Central memory CD8-positive, alpha-beta T cell (primary cell): ENCODE measurements at places on chromosomes 7 and 10.
A peak's percentile ranks its signal among the peaks of the same experiment; 100 is the strongest.

GRCh38 chr10:24255115-24255880, 46.4 kb downstream of the KIAA1217 start:
- H3K4me3 ChIP-seq, result no peak overlapping the region
- no peak for DNase-seq
- H3K27me3 ChIP-seq, result no peaks in the 10 kb centered on the region
- H3K36me3 ChIP-seq, result no peaks in the 10 kb centered on the region

DNA sequence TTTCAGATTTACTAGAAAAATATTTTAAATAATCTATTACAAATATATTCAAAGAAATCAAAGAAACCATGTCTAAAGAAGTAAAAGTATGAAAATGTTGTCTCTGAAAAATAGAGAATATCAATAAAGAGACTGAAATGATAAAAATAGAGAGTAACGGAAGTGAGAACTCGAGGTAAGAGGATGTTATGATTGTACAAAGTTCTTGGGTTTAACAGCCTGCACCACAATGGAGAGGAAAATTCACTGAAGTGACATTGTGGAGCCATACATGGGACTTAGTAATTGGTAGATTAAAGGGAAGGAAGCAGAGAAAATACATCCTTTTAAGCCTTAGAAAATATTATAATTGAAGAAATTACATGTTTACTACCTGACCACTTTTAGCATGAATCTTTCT, 77.9 kb downstream of the THSD7A start:
- no peak overlapping the region for H3K4me3 ChIP-seq
- H3K27me3 ChIP-seq, result no peaks in the 10 kb centered on the region
- no peaks in the 10 kb centered on the region for H3K4me1 ChIP-seq
- DNase-seq, result no peak
- H3K27ac ChIP-seq, result no peak overlapping the region
- H3K36me3 ChIP-seq, result no peaks in the 10 kb centered on the region

DNA sequence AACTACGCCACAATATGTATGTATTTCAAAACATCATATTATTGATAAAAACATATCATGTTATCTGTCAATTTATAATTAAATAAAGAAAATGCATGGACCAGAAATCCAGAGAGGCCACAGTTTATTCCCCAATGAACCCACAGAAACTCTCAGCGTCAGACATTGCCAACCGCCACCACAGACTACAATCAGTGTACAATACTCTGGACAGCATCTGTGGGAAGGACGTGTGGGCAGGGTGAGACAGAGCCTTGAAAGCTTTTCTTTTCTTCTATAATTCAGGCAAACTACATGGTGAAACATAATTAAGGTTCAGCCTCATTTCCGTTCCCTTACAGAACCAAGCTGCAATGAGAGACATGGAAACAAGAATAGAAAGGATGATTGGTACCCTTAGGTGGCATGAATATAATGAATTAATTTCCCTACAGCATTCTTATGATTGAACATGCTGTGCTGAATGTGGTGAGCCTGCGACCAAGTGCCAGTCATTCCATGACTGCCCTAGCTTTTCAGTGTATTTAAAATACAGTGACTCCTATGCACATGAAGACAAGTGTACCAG, 909.3 kb downstream of the SORCS1 start:
- no peak overlapping the region for H3K27ac ChIP-seq
- H3K27me3 ChIP-seq, result no peaks in the 10 kb centered on the region
- no peak overlapping the region for H3K4me3 ChIP-seq

- H3K4me3 ChIP-seq, result no peak overlapping the region
- no peak overlapping the region for H3K27ac ChIP-seq
- peaks cover 12% of the 10 kb centered on the region for H3K4me1 ChIP-seq
Observed at GRCh38 chr10:114485696-114486400, 81.5 kb upstream of the AFAP1L2 start.

DNA sequence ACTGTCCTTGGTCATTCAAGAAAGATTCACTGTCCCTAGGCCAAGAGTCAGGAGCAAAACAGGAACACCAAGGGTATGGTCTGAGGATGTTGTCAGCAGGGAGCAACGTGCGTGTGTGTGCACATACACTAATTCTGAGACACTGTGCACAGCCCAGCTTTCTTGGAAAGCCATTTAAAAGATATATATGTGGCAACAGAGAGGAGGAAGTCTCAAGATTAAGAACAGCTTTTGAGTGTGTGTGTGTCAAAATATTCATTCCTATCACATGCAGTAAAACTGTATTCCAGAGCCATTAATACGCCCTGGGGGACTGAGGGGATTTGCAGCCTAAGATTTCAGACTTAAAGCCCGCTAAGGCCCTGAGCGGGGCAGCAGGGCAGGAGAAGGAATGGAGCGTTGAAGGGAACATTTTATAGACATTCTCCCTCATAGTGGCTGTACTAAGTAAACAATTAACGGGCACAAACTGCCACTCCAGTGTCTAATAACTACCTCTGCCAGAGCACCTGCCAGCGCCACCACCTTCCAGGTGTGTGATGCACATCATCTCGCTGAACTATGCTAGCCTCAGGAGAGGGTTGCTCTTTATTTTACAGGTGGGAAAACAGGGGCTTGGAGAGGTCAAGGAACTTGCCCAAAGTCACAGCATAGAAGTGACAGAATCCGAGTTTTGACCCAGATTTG, 2.0 kb downstream of the NOD1 start:
- peak overlapping the region; percentile 30 for H3K4me3 ChIP-seq
- H3K27me3 ChIP-seq, result no peaks in the 10 kb centered on the region
- H3K4me1 ChIP-seq, result peaks cover 51% of the 10 kb centered on the region
- peaks cover 5% of the 10 kb centered on the region for H3K36me3 ChIP-seq

- no peaks in the 10 kb centered on the region for H3K27me3 ChIP-seq
- peak overlapping the region; percentile 95 for H3K4me3 ChIP-seq
Observed at GRCh38 chr10:133307776-133308420, 774 bp downstream of the TUBGCP2 start.

- no peak overlapping the region for H3K27ac ChIP-seq
- peaks cover 13% of the 10 kb centered on the region for H3K36me3 ChIP-seq
- peaks cover 50% of the 10 kb centered on the region for H3K4me1 ChIP-seq
- no peak overlapping the region for H3K4me3 ChIP-seq
- H3K27me3 ChIP-seq, result no peaks in the 10 kb centered on the region
Observed at GRCh38 chr7:66586181-66586580, 42.5 kb upstream of the KCTD7 start.

DNA sequence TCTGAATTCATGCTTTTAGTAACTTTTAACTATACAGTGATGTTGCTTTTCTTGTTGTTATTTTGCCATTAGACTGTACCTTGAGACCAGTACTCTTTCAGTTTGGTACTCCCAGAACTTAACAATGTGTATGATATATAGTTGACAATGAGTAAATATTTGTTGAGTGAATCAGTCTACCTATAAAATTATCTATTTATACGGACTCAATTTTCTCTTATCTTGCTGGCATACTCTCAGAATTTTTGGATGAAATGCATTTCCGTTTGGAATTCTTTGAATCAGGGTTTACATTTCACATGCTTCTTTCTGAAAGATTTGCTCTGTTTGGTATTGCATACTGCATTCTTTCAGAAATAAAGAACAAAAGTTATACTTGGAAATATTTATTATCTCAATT, 47.8 kb upstream of the LRRC17 start:
- no peaks in the 10 kb centered on the region for H3K36me3 ChIP-seq
- H3K27ac ChIP-seq, result no peak overlapping the region
- DNase-seq, result no peak
- H3K27me3 ChIP-seq, result no peaks in the 10 kb centered on the region
- H3K4me3 ChIP-seq, result no peak overlapping the region
- no peaks in the 10 kb centered on the region for H3K4me1 ChIP-seq
